ENCODE measurements at places on chromosomes 6 and 20. TPM values are rescaled to one million over a fixed set of nuclear protein-coding genes. Genes with fewer than 3 reads are reported as not detected.

CD109 gene
- polyA plus RNA-seq, result 16.2 TPM

OTOR gene
- polyA plus RNA-seq, result not detected

BTN1A1 gene
- polyA plus RNA-seq, result 0.16 TPM

CCN6 gene
- 2.8 TPM for polyA plus RNA-seq

SYS1 gene
- 38.0 TPM for polyA plus RNA-seq

ENPP1 gene
- 17.3 TPM for polyA plus RNA-seq

RAET1E gene
- polyA plus RNA-seq, result 0.40 TPM

SLC16A10 gene
- 24.0 TPM for polyA plus RNA-seq

DNA sequence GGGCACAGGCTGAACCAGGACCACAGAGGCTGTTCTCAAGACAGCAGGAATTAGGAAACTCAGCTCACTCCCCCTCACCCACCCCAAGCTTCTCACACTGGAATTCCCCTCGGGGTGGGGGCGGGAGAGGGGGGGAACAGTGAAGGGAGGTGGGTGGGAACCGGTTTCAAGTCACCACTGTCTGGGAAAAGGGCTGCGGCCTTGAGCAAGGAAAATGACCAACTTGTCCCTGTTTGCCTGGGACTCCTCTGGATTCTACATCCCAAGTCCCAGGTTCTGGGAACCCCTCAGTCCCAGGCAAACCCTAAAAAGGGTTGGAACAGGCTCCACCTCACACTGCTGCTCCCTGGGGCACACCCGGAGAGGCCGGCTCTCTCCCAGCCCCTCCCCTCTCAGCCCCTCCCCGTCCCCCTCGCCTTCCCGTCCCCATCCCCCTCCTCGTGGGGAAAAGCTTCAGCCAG lies 230.7 kb downstream of the TFAP2C start:
- peak; percentile 31 for DNase-seq

DNA sequence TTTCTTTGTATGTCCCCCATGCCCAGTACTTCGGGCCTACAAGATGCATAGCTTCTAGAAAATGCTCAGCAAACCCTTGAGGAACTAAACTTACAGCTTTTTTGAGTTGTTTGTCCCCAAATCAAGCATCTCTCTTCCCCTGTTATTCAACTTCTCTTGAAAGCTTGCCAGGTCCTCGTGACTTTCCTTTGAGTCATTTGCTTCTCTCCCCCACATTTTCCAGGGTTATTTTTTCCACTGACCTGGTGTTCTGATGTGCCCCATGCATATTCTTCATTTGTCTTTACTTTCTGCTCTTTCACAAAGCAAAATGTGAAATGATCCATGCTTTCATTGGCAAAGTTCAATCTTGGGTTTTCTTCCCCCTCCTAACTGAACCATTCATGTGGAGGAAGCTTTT lies 204.8 kb downstream of the TFAP2A start:
- DNase-seq, result no peak

- DNase-seq, result no peak
Observed at GRCh38 chr20:9397928-9398327, 116.5 kb upstream of the LAMP5 start.

DNA sequence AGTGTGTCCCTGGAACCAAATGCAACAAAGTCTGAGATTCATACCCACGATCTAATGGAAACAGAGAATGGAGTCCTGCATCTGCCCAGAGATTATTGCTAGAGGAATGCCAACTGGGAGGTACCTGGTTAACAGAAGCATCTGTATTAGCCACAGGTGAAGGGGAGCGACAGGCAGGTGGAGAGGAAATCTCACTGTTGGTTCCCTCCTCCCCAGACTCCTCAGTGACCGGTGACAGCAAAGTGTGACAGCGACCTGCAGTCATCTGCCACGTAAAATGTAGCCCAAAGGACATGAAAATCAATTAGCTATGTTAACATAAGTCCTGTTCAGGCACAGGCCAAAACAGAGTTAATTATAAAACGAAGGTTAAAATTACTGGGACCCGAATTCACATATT lies 336.6 kb downstream of the SYNE1 start:
- no peak for DNase-seq

GRCh38 chr20:62480318-62480717 lies 4.5 kb upstream of the GATA5 start:
- DNase-seq, result no peak

DNA sequence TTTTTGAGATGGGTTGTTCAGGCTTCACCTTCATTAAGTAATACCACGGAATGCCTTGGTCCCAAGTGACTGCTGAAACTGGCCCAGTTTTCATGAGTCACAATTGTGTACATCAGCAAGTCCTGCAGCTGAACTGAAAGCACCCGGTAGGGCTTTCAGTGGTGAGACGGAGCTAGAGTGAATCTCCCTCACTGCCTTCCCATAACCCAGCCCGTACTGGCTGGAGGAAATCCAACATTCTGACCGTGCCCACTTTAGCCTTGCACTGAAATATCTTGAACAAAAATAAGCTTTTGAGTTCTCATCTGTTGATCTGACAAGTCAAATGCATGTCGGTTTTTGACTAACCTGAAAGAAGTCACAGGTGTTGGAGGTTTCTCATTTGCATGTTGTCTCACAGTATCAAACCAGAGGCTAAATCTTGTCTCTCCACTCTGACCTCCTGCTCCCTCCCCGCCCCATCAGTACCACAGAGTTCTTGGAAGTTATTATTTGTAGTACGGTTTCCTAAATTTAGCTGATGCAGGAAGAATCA lies 35.9 kb downstream of the DUSP22 start:
- no peak for DNase-seq

DNA sequence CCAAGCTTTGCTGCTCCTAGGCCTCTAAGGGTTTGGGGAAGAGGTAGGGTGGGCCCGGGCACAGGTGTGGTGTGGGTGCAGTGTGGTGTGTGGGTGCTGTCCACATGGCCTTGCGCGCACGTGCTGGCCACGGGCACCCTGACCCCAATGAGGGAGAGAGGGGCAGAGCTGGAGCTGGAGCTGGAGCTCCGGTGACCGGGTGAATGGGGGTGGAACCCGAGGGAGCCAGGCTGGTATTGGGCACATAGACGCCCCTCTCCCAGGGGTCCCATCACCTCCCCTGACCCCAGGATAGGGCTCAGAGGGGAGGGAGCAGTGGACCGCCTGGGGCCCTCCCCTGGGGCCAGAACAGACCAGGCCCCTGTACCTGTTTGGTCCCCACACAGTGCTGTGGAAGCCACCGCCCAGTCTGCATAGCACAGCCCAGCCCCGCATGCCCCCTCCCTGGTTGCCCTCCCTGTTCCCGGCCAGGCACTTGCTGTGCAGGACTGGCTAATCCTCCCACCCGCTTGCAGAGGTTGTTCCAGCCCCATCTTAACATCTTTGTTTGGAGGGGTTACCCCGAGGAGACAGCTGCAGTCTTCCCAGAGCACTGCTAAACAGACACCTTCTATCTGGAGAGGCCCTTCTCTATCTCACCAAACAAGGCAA lies 984 bp downstream of the ADAM33 start:
- no peak for DNase-seq

DNA sequence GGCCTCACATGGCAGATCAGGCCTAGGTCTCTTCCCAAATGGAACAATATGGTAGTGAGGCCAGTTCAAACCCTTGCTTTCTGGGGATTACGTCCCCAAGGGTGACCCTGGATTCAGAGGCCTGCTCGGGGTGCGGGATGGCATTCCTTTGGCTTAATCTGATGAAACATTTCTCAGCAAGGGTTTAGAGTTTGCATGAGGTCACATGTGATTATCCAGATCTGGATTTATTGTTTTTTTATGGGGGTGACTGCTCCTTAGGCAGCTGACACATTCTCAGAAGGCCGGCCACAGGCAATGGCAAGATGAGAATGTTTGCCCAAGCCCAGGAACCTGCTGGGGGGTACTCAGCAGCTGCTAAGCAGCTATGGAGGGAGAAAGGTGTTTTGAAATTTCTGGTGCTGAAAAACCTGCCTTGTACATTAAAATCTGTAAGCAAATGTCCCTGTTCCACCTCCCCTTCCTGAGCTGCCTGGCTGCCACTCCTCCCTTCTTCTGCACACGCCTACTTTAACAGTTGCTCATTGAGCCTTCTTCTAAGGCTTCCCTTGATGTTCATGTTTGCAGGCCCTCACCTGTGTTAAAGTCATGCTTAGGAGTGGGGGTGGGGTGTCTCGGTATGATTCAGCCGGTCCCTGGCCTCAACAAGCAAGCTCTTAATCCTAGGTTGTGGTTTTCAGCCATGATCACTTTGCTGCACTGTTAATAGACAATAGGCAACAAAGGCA lies 37.9 kb upstream of the FUCA2 start:
- DNase-seq, result no peak

DNA sequence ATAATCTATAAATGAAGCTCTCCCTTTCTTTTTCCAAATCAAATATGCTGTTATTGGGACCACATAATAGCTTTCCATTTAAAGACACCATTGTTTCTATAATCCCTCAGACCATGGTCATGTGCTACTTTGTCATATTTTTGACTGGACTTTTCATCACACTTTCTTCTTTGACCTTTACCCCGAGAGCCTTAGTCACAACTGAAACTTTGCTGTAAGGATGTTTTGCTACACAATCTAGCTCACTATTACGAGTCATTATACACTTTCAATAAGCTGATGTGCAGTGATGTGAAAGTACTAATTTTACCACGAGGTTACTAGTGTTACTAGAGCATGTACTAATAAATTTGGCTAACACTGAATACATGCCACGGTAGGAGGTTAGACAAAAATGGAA lies 367.2 kb upstream of the RUNX2 start:
- DNase-seq, result no peak

- DNase-seq, result no peak
Observed at GRCh38 chr20:47897461-47897860, 112.2 kb upstream of the SULF2 start.

GRCh38 chr6:84358581-84358980 lies 131.1 kb upstream of the CEP162 start:
- no peak for DNase-seq

DNA sequence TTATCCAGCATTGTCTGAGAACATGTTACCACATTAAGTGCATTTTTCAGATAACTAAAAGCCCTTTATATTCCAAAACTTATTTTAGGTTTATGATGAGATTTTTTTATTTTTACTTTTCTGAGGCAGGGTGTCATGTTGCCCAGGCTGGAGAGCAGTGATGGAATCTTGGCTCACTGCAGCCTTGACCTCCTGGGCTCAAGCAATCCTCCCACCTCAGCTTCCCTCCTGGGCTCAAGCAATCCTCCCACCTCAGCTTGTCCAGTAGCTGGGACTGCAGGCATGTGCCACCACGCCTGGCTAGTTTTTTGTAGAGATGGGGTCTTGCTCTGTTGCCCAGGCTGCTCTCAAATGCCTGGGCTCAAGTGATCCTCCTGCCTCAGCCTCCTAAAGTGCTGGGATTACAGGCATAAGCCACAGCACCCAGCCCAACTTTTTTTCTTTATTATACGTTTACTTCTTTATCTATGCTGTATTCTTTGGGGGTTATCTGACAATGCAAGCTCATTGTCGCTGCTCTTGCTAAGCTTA lies 6.2 kb downstream of the DYNLT1 start:
- DNase-seq, result no peak

- DNase-seq, result no peak
Observed at GRCh38 chr6:113696960-113697359, 160.2 kb upstream of the MARCKS start.

DNA sequence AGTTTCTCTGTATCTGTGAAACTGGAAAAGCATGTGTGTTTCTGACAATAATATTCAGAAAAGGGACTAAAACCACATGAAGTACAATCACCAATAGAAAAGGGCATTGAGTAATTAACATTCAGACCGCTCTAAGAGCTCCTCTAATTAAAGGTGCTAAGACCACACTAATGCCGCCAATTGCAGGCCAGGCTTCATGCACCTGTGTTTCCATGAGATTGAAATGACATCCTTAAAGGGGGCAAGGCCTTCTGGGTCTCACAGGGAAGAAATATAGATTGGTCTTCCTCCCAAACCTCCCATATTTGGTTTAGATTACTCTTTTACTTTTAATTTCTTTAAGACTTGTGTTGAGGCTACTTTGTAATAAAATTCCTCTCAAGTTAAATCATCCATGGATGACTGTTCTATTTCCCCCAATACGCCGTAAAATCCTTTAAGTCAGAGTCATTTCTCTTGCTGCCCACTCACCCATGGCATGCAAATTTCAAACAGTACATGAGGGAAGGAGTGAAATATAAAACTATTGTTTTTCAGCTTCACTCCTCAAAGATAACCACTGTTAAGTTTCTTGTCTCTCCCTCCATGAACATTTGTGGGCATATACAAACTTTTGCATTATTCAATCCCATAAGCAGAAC lies 110.6 kb downstream of the UBE3D start:
- DNase-seq, result no peak

DNA sequence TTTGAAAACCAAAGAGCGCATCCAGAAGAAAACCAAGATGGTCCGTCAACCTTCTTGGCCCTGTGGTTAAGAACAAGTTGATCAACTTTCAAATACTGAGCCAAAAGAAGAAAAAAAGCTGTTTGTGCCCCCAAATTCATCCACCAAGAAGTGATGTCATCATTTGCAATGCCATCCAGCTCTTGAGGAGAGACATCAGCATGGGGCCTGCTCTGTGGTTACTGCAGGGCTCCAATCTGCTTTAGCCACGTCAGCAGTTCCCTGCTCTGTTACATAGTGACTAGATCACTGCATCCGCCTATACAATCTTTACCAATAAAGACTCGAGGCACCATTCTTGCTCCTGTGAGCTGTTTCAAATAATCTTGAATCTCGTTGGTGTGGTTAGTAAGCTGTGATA lies 75.0 kb upstream of the BLCAP start:
- no peak for DNase-seq

DNA sequence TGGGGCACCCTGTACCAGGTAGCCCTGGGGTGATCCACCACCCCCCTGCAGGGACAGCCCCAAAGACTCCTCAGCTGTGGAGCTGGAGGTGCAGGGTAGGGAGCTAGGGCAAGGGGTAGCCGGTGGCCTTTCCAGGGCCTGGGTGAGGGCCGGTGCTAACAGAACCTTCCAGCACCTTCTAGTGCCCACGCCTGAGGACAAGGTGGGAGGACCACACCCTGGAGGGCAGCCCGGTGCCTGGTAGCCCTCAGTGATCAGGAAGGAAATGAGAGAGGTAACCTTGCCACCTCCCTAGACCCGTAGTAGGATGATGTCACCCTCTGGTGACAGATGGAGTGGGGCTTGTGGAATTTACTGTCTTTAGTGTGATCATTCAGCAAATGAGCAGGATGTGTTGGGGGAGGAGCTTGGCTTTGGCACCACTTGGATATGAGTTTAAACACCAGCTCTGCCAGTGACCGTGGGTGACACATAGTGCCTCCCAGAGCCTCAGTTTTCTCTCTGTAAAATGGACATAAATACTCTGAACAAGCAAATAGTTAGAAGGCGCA lies 187.7 kb downstream of the NFATC2 start:
- no peak for DNase-seq

GRCh38 chr6:160117137-160117536 lies 4.5 kb upstream of the SLC22A1 start:
- no peak for DNase-seq
